ENCODE measurements at places on chromosomes 2 and 18. TPM values are rescaled to one million over a fixed set of nuclear protein-coding genes. Genes with fewer than 3 reads are reported as not detected.

DNA sequence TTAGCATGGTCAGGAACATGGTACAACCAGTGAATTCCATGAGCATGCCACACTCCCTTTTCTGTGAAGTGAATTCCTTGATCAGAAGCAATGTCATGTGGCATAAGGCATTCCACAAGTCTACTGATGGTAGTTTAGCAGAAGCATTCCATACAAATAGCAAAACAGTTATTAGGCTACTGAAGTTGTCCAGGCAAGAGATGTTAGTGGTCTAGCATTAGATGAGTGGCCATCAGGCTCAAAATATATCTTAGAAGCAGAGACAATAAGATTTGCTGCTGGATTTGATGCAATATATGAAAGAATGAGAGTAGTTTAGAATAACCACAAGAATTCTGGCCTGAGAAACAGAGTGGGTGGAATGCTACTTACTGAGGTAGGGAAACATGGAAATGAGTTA, 355.3 kb upstream of the NRXN1 start:
- no peak for DNase-seq

DNA sequence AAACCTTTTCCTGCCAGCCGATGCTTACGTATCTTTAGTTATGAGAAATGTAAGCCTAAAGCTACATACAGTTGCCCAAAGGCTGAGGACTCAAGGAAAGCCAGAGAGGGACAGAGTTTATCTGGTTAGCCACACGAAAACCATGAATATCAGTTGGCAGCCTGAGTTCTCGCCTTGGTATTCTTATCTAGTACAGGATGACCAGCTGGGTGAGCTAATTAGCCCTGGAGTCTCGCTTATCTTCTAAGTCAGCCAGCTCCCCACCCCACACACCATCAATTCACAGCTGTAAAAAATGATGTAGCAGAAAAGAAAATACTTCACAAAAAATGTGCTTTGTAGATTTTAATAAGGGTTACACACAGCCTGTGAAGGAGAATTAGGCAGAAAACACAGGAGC, 617.5 kb upstream of the SOX11 start:
- no peak for DNase-seq

DNA sequence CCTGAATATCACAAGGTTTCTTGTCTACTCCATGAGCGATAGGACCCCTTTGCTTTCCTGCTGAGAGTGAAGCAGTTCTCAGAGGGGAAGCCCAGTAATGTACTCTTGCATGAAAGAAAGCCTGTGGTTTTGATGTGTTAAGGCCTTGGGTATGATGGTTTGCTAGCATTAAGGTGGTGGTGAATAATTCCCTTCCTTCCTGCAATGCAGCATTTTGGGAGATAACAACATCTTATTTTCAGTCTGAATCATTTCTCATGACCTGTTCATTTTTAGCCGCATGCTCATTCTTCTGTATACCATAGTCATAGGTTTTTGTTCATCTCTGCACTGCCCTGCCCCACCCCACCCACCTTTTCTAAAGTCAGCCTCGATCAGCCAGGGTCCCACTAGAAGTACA, 66.2 kb downstream of the HNMT start:
- DNase-seq: no peak

GRCh38 chr2:152693033-152693432, 24.2 kb downstream of the PRPF40A start:
- DNase-seq: no peak

DNA sequence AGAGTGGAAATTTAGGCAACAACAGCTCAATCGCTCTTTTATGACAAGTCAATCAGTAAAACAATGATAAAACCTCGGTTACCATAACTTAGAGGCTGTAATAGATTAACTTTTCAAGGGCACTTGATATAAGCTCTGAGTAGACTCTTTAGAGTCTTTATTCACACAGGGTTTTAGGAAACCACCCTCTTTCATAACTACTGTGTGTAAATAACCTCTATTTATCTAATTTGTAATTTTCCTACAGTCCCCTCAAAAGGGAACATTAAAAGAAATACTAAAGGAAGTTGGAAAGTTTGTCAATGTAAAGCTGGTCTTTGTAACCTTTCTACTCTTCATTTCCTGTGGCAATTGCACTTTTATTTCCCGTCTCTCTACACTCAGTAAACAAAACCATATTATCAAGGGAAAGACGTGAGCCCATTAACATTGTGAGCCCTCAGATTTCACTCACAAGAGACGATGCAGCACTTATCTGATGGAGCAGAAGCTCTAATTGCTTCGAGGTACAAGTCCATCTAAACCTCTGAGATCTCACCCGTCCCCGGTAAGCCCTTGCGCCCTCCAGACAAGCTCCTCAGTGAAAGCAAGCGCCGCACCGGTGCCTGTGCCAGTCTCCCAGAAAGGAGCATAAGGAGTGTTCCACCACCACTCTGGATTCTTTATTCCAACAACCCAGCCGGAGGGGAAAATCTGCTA, 1.1 kb upstream of the HOXD1 start:
- DNase-seq: no peak

Gene KATNAL2
- 2.1 TPM for total RNA-seq

Gene CYP1B1
- total RNA-seq: not detected

Gene CYP27A1
- not detected for total RNA-seq
